ENCODE measurements at places on chromosomes 5 and 9.

DNA sequence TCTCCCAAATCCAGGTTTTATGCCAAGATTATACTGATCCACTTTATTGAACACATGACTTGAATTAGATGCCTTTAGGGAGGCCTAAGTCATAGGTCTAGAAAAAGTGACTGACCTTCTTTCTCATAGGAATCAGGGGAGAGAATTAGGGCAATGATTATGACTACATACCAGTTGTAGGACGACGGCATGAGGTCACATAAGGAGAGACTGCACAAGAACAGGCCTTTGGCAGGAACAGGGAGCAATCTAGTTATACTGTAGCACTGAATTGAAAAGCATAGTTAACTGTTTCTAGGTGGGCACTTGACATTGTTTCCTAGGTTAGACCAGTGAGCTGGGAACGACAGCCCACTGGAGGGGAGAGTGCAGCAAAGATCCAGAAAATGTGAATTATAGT is 22.7 kb downstream of the CREBRF start:
- no peak for DNase-seq

GRCh38 chr9:129344641-129345495 is 166.8 kb upstream of the IER5L start:
- DNase-seq = no peak

DNA sequence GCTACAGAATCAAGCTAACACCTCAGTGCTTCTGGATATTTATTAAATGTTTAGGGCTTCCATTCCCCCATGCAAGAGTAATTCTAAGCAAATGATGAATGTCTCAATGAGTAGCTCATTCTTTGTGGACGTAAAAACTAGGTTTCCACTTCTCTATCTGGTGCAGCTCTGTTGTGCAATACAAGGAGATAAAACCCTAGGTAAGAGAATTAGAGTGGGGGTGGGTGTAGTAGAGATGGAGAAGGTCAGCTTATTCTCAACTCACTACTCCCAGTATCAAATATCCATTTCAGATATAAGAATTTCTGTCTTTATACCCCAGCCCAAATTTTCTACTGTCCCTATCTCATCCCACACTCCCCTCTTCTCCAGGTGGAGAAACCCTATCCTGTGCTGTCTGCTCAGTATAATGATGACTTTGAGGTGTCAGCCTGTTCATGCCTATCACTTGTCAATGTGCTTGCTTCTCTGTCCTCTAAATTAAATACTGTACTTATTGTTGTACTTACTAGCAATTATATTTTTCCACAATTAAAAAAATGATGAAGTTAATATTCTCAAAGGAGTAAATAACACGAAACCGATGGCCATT is 4.3 kb upstream of the FYB1 start:
- no peak for DNase-seq

GRCh38 chr9:112447283-112447761 is 39.3 kb upstream of the KIAA1958 start:
- no peak for DNase-seq

DNA sequence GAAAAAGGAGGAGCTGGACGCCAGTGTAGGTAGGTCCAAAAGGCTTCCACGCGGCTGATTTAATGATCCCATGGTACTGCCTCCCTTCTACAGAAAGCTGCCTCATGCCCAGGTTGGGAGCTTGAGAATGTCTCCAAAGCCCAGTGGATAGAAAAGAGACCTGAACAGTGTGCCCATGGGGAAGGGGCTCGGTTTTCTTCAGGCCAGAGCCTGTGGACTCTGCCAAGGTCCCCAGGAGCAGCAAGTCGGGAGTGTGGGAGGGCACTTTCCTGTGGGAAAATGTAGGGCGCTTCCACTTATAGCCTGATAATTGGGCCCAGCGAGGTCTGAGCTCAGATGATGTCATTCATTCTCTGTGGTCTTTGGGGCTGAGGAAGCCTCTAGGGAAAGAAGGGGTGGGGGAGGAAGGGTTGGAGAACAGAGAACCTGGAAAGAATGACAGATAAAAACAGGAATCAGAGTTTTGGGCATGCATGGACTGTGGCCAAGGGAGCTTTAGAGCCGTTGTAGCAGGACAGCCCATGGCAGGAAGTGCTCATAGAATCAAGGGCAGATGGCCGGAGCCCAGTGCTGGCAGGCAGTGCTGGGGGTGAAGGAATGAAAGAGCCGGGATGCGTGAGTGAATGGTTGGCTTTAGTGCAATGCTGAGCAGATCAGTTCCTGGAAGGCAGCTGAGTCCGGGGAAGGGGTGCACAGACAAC is 42.5 kb upstream of the SH3PXD2B start:
- DNase-seq = no peak

DNA sequence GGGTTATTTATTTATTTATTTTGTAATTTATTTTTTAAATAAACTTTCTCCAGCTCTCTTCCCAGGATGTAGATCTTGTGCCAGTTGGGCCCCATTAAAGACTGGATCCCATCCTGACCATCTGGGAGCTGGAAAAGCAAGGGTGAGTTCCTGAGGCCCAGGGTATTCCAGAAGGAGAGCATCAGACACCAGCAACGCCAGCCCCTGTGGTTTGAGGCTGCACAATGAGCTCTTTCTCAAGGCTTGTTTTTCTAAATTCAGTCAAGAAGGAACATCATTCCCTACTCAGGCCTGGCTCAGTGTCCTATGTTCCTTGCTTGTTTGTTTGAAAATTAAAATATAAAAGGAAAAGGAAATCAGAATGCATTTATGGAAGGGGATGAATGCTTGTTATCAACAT is 313.3 kb downstream of the EBF1 start:
- no peak for DNase-seq

DNA sequence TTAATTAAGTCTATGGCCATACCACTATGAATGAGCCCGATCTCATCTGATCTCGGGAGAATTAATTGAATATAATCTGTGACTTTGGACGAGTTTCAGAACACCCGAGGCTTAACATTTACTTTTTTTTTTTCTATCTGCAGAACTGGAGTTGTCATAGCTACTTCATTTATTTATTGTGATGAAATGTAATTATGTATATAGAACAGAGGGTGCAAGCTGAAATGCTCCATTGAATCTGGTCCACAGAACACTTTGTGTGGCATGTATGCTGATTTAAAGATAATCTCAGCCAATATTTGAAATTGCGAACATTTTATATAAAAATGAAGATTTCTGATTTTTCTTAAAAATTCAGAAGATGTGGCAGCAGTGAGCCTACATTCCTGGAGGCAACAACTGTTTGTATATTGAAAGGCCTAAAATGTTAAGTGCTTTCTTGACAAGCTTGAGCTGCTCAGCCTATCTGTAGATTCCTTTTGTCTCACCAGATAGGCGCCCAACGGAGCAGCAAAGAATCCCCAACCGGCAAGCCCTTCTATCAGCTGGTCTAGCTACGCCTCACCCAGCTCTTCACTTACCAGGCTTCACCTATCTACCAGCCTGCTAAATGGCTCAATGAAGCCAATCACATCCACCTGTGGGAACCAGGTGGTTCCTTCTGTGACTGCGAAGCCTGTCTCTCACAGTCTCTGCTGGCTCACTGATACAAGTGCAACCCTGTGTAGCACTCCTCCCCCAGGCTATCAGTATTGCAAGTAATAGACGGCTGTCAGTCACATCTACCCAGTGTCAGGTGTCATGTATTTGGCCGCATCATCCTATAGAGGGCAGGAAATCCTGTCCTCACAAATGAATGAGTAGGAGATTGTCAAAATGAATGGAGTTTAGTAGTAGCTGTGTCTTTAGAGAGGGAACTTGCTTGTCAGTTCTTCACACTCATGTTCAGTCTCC is 170.6 kb upstream of the MRPS30 start:
- DNase-seq = no peak
